ENCODE measurements at places on chromosomes 5 and 9.

DNA sequence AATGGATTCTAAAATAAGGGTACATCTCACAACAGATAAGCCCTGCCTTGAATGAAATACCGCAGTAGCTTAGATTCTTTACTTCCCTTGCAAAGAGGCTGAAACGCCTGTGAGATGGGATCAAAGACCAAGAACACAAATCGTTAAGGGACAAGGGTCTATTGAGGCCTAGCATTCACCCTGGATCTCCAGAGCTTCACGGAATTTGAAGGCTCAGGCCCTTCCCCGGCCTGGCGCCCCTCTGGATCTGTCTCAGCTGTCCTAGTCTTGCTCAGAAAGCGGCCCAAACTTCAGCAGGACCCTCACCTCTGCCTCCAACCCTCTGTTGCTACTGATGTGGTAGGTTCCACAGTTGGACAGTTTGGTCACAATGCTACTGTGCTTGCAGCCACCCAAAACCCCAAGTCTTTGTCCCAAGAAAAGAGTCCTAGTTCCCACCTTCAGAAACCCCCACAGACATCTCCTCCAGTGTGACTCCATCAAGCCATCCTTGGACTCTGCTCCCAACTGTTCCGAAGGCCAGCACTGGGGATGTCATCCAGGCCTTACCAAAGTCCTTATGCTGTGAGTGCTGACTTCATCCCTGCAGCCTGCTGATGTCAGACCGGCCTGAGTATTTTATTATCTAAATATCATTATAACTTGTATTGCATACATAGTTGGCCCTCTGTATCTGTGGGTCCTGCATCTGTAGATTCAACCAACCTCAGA lies 9.4 kb downstream of the CORO2A start:
- no peak for DNase-seq

DNA sequence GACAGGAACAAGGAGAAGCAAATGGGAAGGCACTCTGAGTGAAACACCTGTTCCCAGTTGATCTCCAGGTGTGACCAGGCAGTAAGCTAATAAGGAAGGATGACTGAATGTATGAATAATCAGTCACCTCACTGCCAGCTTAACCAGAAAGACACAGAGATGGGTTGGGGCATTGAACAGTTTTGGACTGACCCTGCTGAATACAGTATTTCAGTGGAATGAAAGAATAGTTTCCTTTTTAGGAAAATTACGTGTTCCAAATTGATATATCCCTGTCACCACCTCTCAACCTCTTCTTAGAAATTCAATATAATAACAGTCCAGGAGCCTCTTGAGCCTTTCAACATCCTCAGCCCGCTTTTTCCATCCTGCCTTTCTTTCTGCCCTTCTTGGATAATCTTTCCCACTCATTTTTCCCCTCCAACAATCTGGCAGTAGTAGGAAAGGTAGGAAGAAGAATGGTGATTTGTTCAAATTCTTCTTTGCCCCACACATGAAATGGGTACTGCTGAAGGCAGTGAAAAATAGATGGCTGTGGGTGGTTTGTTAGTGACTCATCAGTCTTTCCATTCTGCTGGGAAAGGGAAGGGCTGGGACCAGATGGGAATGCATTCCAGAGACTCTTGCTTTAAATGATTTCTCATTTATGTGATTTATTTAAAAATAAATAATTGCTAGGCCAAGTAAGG lies 117.9 kb downstream of the ZSWIM6 start:
- no peak for DNase-seq

GRCh38 chr9:38024036-38024681 lies 44.9 kb downstream of the SHB start:
- no peak for DNase-seq

GRCh38 chr5:35884773-35885172 lies 28.1 kb downstream of the IL7R start:
- no peak for DNase-seq

- DNase-seq = no peak
These were observed 59.1 kb downstream of the BOD1 start for GRCh38 chr5:173557123-173557903.

- no peak for DNase-seq
These were observed 88.5 kb upstream of the TXNDC8 start for GRCh38 chr9:110426052-110426709.

Measured in T-helper 2 cell treated with Interferon-gamma antibody and Interleukin-4, amounts not matched to agents 5 μg/mL and 100 μg/mL, for 36 hours (primary cell).